ENCODE measurements at places on chromosomes 5 and 9.
A peak's percentile ranks its signal among the peaks of the same experiment; 100 is the strongest.

DNA sequence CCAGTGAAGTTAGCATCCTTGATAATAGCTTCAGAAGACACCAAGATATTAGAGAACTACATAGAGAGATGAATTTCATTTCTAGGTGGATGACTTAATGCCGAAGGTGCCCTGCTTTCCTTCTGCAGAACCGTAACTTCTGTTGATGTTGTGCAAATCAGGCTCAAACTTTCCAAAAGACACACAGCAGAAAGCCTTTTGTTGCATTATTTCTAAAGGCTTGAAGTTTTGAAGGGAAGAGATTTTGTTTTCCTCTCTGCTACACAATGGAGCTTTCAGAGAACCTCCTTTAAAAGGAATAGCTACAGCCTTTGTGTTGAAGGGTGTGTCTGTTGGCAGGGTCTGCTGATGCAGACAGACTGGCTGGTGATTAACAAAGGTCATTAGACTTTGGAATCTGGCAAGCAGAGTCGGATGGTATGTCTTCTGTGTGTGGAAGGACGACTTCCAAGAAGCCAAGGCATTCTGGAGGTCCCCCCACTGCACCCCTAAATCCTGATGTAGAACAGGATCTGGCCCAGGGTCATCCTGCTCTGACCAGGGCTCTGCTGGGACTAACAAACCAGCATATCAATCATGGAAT is 57.8 kb downstream of the ZNF462 start:
- no peak for DNase-seq

DNA sequence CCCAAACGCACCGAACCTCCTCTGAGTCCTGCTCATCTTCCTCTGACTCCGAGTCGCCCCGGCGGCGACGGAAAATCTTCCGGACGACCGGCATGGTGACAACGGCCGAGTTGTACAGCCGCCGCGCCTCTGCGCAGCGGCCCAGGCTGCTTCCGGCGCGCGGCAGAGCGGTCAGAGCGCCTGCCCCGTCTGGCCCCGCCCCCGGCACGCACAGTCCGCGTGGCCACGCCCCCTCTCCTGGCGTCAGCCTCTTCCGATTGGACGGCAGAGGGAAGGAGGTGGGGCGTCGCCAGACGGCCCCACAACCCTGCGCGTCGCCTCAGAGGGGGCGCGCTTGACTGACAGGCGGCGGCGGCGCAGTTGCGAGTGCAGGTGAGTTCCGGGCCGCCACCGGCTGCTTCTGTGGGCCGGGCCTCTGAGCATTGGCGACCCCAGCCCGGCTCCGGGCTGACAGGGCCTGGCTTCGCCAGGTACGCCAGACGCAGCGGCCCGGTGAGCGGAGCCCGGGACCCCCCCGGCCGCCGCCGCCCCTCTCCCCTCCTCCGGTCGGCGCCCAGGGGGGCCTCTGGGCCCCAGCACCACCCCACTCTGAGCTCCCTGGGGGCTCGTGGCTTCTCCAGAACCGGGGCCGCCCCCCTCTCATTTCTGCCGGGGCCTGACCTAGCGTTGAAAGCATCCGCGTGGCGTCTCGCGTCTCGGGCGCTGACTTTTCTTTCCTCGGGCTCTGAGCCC is at the start of the genes C9orf78 and USP20:
C9orf78 (minus strand) TSS at position 148 of the 732 bp plus-strand sequence; CDS start at position 94, 54 bp downstream.
USP20 (plus strand) TSS at position 331 of the 732 bp plus-strand sequence. CDS start 17,098 bp downstream, outside the sequence.
- DNase-seq, result peak; percentile 75

DNA sequence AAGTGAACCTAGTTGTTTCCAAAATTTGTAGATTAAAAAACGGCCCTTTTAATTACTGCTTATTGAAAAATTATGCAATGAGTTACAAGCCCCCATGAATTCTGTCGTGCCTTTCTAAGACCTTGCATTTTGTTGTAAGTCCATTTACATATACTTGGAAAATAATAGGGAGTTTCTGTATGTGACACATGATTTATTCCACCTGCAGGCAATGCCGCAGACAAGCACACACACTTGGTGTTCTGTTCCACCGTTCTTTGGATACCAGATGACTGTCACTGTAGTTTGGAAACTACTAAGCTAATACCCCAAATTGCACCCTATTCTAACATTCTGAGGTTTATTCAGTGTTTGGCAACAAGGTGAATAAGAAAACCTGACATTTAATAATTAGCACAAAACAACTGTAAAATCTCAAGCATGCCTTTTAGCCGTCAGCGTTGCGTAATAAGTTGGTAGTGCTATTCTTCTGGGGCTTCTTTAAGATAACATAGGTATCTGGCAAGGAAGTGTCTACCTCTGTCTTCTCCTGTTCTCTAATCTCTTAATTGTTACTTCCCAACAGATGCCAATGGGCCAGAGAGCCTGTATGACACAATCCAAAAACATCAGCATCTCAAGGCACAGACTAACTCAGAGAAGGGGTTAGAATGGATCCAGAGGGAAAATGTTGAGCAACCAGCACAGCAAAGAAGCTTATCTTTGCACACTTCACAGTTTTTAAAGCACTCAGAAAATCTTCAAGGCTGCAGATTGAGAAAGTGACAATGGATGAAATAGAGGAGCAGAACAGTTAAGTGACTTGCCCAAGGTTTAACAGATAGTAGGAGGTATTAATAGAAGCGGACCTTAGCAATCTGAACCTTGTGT is 48.2 kb upstream of the DPYSL3 start:
- no peak for DNase-seq

DNA sequence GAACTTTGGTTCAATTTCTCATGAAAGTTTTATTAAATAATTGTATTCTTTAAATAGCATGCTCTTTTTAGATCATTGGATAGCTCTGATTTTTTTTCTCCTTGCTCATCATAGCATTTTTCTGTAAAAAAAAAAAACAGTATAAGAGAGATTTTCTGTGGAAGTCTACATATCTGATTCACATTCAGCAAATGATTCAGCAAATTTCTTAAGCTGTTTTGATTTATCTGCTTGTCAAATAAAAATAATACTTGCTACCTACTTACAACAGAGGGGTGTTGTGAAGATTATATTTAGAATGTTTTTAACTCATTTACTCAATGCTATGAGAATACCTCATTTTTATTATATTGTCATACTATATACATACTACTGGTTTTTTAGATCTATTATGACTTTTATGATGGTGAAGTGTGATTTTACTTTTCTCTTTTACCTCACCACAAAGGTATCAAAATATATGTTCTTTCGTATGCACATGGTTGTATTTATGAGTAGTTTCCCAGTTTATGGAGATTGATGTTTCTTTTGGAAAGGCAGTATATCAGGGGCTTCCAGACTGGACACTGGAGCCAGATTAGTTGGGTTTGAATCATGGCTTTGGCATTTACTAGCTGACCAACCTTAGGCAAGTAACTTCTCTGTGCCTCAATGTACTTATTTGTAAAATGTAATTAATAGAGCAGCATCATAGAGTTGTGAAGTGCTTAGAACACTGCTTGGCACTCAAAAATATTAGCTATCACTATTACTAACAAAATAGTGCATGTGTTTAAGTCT is 25.5 kb downstream of the TNPO1 start:
- peak; percentile 41 for DNase-seq

DNA sequence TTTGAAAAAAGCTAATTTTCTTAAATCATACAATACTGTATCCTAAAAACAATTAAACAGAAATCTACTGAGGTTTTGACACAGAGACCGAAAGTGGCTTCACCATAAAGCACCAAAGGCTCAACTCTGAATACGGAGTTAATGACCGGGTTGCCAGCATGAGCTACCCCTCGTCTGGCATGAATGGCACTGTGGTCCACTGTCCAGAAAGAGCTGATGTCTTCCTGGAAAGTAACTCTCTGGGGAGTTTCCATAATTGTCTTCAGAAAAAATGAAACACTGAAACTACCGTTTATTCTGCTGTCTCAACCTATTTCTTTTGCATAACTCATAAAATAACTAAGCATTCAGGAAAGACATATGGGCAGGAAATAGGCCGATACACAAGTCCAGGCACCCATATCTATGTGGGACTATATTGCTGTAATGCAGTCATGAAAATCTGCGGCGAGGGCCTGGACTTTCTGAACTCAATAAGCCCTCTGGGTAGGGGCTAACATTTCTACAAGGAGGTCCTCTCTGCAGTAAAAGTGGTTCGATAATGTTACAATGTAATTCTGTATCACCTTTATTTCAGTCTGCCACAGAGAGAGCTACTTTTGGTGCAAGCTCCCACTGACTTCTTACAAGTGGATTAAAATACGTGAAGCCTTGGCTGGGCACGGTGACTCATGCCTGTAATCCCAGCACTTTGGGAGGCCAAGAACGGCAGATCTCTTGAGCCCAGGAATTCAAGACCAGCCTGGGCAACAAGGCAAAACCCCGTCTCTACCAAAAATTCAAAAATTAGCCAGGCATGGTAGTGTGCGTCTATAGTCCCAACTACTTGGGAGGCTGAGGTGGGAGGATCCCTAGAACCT is 52.4 kb downstream of the ANKH start:
- peak; percentile 43 for DNase-seq

- no peak for DNase-seq
Observed at GRCh38 chr9:79390077-79390698, 181.6 kb upstream of the TLE4 start.

DNA sequence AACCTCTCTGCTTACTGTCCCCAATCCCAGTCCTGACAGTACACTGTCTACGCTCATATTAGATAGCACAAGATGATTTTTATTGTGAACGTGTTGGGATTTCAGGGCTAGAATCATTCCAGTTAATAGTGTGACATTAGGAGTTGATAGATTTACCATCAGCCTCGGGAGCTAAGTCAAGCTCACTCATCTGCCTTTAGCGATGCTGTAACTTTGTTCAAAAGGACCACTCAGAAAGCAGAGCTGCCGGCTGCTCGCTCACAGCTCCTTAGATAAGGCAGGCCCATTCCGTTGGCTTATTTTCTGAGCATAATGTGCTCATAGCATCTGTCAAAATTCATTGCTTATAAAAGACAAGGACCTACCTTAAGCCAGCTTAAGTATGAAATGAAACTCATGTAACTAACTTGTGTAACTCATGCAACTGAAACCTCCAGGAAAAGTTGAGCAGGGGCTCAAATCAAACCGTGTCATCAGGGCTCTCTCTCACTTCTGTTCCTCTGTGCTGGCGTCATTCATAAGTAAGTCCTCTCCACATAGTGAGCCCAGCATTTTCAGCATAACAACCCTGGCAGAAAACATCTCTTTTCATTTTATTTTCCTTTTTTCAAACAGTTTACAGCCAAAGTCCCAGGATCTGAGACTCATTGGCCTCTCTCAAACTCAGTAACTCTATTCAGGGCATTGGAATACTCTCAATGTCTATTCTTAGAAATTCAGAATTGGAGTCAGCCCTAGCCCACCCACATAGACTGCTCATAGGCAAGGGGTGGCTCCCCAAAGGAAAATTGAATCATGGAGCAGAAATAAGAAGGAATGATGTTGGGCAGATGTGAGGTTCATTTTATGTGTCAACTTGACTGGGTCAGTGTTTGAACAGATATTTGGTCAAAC is 208.8 kb downstream of the MAN2A1 start:
- DNase-seq, result no peak

DNA sequence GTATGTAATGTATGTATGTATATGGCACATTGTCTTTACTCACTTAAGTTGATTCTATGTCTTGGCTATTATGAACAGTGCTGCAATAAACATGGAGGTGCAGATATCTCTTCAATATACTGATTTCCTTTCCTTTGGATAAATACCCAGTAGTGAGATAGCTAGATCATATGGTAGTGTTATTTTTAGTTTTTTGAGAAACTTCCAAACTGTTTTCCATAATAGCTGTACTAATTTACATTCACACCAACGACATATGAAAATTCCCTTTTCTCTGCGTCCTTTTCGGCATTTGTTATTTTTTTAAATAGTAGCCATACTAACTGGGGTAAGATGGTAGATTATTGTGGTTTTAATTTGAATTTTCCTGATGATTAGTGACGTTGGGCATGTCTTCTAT is 445.6 kb downstream of the NFIB start:
- no peak for DNase-seq

DNA sequence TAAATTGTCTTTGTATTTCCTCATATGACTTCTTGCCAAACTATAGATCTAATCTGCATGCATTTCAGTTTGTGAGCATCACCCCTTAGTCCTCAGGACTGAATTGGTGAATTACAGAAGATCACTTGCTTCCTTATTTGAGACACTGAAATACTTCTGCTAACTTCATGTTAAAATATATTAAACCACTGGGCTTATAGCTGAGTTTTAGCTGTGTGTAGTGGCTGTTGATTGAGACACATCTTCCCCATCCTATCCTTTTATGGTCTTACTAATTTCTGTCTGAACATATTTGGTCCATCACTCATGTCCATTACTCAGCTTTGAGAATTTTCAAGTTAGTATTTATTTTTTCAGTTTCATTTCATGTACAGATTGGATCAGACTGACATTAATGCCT is 295.9 kb downstream of the PSAT1 start:
- peak; percentile 48 for DNase-seq

GRCh38 chr5:107533910-107534876 is 136.5 kb downstream of the EFNA5 start:
- no peak for DNase-seq

GRCh38 chr5:58893551-58893950 is 310.7 kb downstream of the RAB3C start:
- no peak for DNase-seq

- peak; percentile 59 for DNase-seq
Observed at GRCh38 chr5:146340260-146341081, 1.8 kb downstream of the POU4F3 start.

GRCh38 chr5:107331312-107331711 is 339.4 kb downstream of the EFNA5 start:
- DNase-seq, result no peak

DNA sequence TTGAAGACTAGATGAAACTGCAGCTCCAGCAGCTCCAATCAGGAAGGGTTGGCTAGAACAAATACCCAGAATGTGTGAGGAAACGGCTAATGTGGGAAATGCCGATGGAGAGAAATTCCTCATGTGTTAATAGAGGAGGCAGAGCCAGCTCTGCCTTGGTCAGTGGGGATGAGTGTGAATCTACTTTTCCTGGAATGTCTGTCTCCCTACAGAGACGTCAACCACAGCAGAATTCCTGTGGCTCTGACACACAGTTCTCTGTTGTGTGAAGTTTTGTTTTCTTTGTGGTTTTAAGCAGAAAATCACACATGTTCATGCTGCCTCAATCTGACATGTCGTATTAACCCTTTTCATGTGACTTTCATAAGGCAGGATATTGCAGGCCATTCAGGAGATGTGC is 476.6 kb upstream of the WWC1 start:
- DNase-seq, result peak; percentile 95

DNA sequence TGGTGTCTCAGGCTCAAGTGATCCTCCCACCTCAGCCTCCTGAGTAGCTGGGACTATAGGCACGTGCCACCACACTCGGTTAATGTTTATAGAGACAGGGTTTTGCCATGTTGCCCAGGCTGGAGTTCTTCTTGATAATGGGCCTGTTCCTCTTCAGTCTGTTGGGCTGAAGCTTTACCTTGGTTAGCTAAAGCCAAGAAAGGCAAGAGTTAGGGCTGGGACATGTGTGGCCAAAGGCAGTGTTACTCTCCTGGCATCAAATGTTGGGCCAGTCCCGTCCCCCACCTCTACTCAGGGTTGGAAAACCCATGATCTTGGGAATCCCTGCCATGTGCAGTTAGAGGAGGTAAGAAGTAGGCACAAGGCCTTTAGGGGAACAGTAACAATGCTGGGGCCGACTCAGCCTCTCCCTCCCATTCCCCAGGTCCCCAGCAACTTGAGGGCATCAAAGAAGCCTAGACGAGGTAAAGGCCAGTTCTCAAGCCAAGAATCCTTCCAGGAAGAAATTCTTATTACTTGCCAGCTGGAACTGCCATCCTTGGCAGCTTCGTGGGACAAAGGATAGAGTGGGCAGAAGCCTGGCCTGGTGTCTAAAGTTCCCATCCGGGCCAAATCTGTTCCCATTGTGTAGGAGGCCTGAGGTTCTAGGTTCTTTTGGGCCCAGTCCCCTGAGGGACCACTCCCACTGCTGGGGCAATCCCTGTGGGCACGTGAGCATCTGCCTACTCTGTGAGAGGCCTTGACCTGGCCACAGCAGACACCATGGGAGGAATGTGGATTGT is 4.5 kb downstream of the EGR1 start:
- DNase-seq, result peak; percentile 52
